Cortex of kidney (tissue), 1 donor: ENCODE measurements at places on chromosomes 11 and 22.

DNA sequence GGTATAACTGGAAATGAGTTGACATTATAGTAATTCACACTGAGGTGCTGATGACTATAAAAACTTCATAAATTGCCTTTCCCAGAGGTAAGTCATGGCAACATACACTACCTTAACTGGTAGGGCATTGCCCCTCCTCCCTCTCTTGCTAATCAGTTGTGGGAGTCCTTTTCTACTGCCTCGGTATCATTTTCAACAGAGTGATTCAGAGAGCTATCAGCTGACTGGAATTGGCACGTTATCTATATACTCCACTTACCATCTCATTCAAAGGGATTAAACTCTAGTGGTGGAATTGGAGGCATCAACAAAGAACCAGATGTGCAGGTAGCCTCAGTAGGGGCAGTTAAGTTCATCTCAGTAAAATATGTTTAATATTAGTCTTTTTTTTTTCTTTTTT is 8.0 kb upstream of the NUP160 start:
- DNase-seq = no peak

- DNase-seq = no peak
These were observed 2.7 kb downstream of the MAJIN start for GRCh38 chr11:64969209-64969608.

DNA sequence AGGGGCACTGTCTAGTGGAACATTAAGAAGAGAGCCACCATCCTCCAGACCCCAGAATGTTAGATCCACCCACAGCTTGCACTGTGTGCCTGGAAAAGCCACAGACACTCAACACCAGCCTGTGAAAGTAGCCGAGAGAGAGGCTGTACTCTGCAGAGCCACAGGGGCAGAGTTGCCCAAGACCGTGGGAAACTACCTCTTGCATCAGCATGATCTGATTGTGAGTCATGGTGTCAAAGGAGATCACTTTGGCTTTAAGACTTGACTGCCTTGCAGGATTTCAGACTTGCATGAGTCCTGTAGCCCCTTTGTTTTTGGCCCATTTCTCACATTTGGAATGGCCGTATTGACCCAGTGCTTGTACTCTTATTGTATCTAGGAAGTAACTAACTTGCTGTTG is 115.9 kb upstream of the CCDC179 start:
- no peak for DNase-seq

DNA sequence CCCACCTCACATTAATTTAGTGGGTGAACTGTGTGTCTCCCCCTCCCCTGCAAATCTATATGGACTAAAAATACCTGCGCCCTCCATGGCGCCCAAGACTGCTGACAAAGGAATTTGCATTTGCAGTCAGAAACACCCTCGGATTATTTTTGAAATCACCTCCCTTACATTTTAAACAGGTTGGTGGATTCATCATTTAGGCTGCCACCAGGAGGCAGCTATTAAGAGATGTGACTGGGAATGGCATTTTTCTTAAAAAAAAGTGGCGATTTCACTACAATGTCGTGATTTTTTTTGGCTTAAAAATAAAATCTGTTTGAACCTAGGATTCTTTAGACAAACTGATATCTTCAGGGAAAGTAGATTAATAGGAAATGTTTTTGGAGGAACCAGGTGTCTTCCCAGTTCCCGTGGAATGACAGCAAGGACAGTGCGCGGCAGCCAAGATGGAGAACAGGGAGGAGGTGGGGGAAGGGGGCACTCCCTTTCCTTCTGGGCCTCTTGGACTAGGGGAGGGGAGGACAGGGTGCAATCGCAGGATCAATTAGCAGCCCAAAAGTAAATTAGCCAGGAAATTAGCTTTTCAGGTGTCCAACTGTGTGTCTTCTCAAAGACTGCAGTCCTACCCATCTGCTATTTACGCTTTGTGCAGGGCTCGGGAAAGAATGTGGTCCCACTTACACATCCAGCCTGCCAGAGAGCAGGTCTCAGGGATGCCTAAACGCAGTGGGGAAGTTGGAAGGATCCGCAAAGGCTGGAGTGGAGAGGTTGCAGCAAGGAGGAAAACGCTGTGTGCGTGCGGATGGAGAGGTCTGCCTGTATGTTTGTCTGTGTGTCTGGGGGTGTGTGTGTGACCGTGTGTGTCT is 496.4 kb downstream of the NTM start:
- no peak for DNase-seq

- DNase-seq = no peak
These were observed 74.0 kb downstream of the TRAF6 start for GRCh38 chr11:36436064-36436463.

DNA sequence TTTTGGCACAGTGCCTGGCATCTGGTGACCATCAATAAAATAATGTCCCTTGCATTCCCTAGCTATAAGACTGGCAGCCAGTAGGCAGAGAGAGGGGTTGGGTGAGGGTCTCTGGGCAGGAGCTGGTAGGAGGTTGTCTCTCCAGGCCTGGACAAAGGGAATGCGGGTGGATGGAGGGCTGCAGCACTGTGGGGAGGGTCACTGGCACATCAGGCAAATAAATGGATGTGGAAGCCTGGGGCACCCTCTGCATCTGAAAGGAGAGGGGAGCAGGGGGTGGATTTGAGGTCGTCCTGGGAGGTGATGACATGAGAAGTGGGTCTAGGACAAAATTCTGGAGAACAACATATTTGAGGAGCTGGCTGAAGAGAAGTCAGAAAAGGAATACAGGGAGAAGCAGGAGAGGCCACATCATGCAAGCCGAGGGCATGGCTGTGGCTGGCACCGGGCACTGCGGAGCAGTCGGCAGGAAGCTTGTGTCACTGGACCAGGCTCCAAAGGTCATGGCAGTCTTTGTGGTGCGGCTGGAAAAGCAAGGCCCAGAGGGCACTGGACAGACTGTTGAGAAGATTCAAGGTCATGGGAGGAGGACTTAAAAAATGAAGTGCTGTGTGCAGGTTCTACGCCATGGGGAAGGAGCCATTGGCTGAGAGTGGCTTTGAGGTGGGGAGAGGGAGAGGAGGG is 36.5 kb upstream of the THY1 start:
- DNase-seq = no peak

- DNase-seq = no peak
These were observed 59.0 kb downstream of the MYH9 start for GRCh38 chr22:36328635-36329253.

- no peak for DNase-seq
These were observed 21.7 kb downstream of the TEAD1 start for GRCh38 chr11:12695873-12696272.
